ENCODE measurements at places on chromosomes 16 and 17. TPM values are rescaled to one million over a fixed set of nuclear protein-coding genes. Genes with fewer than 3 reads are reported as not detected.

Gene BTBD17
- not detected for total RNA-seq

GRCh38 chr16:50972876-50973275 is 178.2 kb downstream of the SALL1 start:
- DNase-seq: no peak
- no peak overlapping the region for H3K27ac ChIP-seq
- no peaks in the 10 kb centered on the region for H3K4me1 ChIP-seq
- H3K27me3 ChIP-seq: no peaks in the 10 kb centered on the region
- H3K36me3 ChIP-seq: no peaks in the 10 kb centered on the region

DNA sequence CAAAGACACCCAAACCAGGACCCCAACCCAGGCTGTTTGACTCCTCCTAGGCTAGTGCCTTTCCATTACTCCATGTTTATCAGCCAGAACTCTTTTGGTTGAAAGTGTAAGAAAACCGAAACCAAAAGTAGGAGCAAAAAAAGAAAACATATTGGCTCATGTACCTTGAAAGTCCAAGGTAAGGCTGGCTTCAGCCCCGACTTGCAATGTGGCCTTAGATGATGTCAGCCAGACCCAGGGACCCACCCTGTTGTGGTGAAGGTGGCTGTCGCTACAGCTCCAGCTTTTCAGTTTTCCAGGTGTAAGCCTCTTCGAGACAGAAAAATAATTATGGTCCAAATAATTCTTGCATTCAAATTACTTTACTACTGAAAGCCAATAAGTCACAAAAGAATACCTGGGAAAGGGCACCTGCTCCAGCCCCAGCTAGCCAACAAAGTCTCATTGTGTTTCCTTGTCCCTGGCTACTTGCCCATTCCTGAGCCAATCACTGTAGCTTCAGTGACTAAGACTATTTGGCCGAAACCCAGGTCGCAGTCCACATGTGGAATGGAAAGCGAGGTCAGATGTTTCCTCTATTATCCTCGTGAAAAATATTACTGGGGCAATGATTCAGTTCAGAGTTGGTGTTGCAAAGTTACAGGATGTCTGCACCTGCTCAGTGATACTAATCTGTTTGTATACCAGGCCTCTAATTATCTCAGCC is 20.7 kb downstream of the DNAH9 start:
- H3K4me3 ChIP-seq: no peak overlapping the region
- H3K27ac ChIP-seq: no peak overlapping the region
- no peaks in the 10 kb centered on the region for H3K4me1 ChIP-seq
- no peaks in the 10 kb centered on the region for H3K36me3 ChIP-seq

- H3K36me3 ChIP-seq: no peaks in the 10 kb centered on the region
- no peak for DNase-seq
- H3K4me1 ChIP-seq: no peaks in the 10 kb centered on the region
- no peak overlapping the region for H3K27ac ChIP-seq
- no peak overlapping the region for H3K4me3 ChIP-seq
- H3K27me3 ChIP-seq: no peaks in the 10 kb centered on the region
These were observed 217.8 kb upstream of the GSE1 start for GRCh38 chr16:85395207-85395912.

GRCh38 chr17:2025622-2026309 is 632 bp upstream of the RTN4RL1 start:
- H3K27ac ChIP-seq: no peak overlapping the region
- H3K4me3 ChIP-seq: peak overlapping the region; percentile 72
- peaks cover 10% of the 10 kb centered on the region for H3K4me1 ChIP-seq
- no peak for DNase-seq
- peaks cover 57% of the 10 kb centered on the region for H3K27me3 ChIP-seq

- no peak for DNase-seq
- H3K27ac ChIP-seq: no peak overlapping the region
- no peak overlapping the region for H3K4me3 ChIP-seq
- peaks cover 8% of the 10 kb centered on the region for H3K4me1 ChIP-seq
- H3K36me3 ChIP-seq: no peaks in the 10 kb centered on the region
These were observed 4.0 kb upstream of the HSD11B2 start for GRCh38 chr16:67426950-67427349.

DNA sequence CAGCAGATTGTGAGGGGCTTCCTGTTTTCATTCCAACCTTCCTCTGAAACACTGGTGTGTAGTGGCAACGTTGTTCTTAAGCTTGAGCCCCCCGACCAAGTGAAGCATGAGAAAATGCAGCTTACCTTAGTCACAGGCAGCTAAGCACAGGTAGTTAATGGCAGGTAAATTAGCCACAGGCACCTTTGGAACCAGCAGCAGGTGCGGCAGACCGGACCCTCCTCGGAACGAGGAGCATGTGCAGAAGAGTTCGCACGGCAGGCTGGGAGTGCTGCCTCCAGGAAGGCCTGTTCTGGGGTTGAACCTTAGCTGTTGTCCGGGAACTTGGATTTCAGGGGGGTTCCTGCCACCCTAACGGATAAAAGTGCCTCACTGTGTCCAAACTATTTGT is 7.2 kb upstream of the IRF8 start:
- H3K27me3 ChIP-seq: peaks cover 25% of the 10 kb centered on the region
- no peaks in the 10 kb centered on the region for H3K36me3 ChIP-seq
- H3K27ac ChIP-seq: no peak overlapping the region
- H3K4me3 ChIP-seq: no peak overlapping the region
- peaks cover 38% of the 10 kb centered on the region for H3K4me1 ChIP-seq

GRCh38 chr16:47323241-47323640 is 137.6 kb downstream of the ITFG1 start:
- H3K36me3 ChIP-seq: peaks cover 1% of the 10 kb centered on the region
- no peaks in the 10 kb centered on the region for H3K27me3 ChIP-seq
- H3K27ac ChIP-seq: no peak overlapping the region
- no peak overlapping the region for H3K4me3 ChIP-seq
- DNase-seq: no peak

- H3K4me3 ChIP-seq: no peak overlapping the region
- peaks cover 18% of the 10 kb centered on the region for H3K4me1 ChIP-seq
- no peak for DNase-seq
- peak overlapping the region; percentile 47 for H3K27ac ChIP-seq
- H3K36me3 ChIP-seq: peaks cover 63% of the 10 kb centered on the region
- H3K27me3 ChIP-seq: no peaks in the 10 kb centered on the region
These were observed 13.5 kb upstream of the DHRS13 start for GRCh38 chr17:28916302-28916934.

- peak overlapping the region; percentile 9 for H3K27ac ChIP-seq
- peaks cover 2% of the 10 kb centered on the region for H3K27me3 ChIP-seq
- DNase-seq: peak; percentile 54
- H3K36me3 ChIP-seq: peaks cover 25% of the 10 kb centered on the region
- H3K4me1 ChIP-seq: peaks cover 54% of the 10 kb centered on the region
- H3K4me3 ChIP-seq: peak overlapping the region; percentile 66
These were observed 10.6 kb downstream of the CALCOCO2 start for GRCh38 chr17:48841395-48841831.

Measured in activated T-helper 1 cell treated with anti-CD3 and anti-CD28 coated beads, Interleukin-12 subunit alpha, Interleukin-12 subunit beta, Interleukin-2, Interleukin-4 antibody, amounts not matched to agents 30 ng/mL and 10 ng/mL and 1 ng/mL, durations not matched to agents 14 hours and 24 hours and 36 hours (primary cell).